Activated effector memory CD4-positive, alpha-beta T cell treated with Interleukin-2 at 50 U/mL for 16 hours (primary cell): ENCODE measurements at places on chromosomes 5 and 9.
A peak's percentile ranks its signal among the peaks of the same experiment; 100 is the strongest.

- DNase-seq: no peak
Measured at GRCh38 chr5:166618526-166618925, 1672.9 kb upstream of the WWC1 start.

DNA sequence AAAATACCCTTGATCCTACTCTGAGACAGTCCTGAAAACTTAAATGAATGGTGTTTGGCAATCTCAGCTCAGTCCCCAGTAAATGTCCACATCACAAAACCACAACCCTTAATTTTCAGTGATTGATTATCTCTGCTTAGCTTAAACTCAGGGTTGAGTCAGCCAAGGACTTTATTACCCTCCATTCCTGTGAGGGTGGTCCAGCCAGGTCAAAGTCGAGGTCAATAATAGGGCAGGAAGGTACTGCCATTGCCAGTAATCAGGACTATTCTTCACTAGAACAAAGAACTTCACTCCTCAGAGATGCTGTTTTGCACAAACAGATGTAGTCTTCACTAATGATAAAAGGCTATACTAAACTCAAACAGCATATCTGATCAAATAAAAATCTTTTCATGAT, 499.4 kb downstream of the ISL1 start:
- DNase-seq: no peak

GRCh38 chr9:72949244-72949582, 3.6 kb downstream of the ALDH1A1 start:
- DNase-seq: no peak

DNA sequence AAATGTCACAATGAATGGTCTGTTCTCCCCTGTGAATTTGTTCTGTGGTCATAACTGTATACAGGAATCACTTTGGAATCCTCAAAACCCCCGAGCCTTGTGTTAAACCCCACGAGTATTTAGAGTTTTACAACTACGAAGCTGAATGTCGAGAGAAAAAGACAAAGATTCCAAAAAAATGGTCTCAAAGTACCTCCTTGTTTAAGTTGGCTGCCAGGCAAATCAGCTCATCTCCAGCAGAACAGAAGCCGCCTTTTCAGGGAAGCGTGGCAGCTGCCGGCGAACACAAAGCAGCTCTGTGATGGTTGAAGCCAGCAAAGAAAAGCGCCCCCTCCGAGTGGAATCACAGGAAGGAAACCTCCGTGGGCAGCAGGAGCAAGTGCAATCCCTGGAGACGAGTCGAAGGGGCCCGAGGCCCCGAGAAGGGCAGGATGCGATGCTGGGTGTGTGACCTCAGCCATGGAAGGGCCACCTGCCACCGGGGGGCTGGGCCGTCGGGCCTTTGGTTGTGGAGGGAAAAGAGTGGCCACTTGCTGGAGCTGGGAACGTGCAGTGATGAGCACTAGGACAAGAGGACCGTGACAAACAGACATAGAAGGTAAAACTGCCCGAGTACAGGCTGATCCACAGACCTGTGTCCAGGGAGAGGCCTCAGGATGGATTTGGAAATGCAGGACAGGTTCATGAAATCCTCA, 706.4 kb downstream of the SEMA5A start:
- DNase-seq: no peak

DNA sequence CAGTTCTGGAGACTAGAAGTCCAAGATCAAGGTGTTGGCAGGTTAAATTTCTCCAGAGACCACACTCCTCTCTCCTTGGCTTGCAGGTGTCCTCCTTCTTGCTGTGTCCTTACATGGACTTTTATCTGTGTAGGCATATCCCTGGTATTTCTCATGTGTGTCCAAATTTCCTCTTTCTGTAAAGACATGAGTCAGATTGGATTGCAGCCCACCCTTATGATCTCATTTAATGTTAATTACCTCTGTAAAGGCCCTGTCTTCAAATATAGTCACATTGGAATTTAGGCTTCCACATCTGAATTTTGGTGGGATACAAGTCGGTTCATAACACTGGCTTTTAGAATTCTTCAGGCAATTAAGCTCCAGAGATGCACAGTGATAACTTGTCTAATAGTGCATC, 322.2 kb upstream of the GRIA1 start:
- no peak for DNase-seq

DNA sequence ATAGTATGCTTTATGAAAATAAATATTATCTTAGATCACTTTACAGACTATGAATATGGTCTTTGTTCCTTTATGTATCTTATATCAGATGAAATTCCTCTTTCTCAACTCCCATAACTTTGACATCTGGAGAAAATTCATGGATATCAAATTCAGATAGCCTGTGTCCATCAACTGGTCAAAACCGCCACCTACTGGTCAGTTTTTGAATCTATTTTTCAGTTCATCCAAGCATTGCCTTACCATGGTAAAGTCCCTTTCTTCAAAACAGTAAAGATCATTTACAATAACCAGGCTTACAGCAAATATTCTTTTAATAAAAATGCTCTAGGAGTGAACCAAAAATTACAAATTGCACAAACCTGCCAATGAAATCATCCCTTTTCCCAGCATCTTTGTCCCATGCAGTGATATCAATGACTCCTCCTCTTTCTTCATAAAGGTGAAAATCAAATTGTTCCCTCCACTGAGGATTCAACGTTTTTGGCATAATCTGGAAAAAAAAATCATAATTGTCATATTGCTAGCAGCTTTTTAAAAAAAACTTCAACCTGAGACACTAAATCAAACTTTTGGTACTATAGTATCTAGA, 290.5 kb downstream of the SLF1 start:
- DNase-seq: no peak

GRCh38 chr9:127867356-127868277, 9.9 kb downstream of the AK1 start:
- no peak for DNase-seq

DNA sequence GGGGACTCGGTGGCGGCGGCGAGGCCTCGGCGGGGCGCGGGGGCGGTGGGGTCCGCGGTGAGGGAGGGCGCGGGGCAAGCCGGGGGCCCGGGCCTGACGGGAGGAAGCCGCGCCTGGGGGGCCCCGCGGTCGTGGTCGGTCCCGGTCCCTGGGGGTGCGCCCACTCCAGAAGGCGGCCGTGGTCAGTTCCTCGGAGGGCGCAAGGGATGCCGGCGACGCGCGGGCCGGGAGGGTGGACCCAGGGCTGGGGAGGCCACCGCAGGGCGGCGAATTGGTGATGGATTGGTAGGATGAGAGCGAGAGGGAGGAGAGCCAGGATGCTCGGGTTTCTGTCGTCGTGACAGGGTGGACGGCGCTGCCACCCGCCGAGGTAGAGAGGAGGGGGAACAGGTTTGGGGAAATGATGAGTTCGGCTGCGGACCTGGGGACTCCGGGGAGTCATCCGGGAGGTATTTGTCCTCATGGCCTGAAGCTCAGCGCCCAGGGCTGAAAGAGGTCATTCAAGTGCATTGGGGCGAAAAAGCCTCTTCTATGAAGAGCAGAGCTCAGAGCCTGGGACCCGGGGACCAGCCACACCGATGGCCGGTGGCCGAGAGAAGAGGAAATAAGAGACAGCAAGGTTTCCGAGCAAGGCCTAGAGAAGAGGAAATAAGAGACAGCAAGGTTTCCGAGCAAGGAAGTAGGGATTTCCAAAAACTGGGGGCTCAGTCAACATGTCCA, 557 bp downstream of the GNG10 start:
- peak; percentile 15 for DNase-seq

GRCh38 chr5:114185274-114185673, 176.6 kb upstream of the KCNN2 start:
- DNase-seq: no peak

DNA sequence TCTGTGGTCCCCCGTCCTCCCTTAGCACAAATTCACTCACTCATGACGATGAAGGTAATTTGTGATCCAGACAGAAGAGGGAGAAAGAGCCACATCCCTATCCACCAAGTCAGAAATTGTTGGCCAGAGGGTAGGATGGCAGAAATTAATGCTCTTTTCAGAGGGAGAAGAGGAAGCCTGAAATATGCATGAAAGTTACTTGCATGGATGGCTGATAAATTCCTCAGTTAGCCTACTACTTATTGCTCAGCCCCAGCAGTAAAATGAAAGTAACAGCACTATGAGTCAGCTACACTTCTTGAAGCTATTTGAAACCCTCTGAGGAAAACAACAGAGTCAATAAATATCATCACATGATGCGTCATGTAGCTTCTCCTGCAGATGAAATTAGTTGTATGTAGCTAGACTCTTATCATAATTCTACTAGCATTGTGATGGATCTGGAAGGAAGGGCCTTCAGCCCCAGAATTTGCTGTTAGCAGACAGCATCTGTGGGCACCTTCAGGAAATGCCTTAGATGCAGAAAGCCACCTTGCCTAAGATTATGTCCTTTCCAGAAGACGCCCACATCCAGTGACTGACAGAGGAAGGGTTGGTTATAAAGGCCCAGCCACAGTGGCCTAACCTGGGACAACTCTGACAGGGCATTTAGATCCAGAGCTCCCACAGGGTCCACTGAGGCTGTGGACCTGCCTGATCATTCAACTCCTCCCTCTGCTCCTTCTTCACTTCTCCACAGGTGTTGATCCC, 81.2 kb upstream of the CCDC112 start:
- DNase-seq: no peak

DNA sequence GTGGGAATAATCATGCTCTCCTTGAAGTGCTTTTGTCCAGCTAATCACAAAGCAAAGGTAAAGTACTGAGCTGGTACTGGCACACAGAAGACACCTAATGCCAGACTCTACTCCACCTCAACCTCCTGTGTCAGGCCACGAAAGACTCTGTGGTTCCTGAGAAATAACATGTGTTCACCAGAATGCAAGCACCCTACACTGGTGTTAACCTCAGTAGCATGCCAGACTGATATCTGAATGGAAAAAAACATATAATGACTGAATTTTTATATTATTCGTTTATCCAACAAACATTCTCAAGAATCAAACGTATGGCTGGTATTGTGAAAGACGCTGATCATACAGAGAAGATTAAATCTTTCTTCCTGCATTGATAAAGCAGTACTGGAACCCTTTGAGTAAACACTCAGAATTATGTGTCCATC, 97.1 kb upstream of the IFNE start:
- no peak for DNase-seq

- DNase-seq: no peak
Measured at GRCh38 chr9:134055981-134056461, 11.8 kb downstream of the BRD3 start.

DNA sequence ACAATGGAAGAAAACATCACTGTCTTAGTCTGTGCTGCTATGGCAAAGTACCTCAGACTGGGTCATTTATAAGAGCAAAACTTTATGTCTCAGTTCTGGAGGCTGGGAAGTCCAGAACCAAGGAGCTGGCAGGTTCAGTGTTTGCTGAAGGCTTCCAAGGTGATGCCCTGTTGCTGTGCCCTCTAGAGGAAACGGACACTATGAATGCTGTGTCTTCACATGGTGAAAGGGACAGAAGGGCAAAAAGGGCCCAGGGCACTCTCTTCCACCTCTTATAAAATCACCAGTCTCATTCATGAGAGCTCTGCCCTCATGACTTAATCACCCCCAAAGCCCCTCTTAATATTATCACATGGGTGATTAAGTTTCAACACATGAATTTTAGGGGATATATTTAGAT, 143.5 kb downstream of the FANCC start:
- DNase-seq: no peak

- no peak for DNase-seq
Measured at GRCh38 chr5:80697100-80697499, 42.3 kb upstream of the DHFR start.

- no peak for DNase-seq
Measured at GRCh38 chr5:73986729-73987128, 360.7 kb downstream of the ARHGEF28 start.

- no peak for DNase-seq
Measured at GRCh38 chr9:29319736-29320513, 1746.6 kb upstream of the C9orf72 start.

DNA sequence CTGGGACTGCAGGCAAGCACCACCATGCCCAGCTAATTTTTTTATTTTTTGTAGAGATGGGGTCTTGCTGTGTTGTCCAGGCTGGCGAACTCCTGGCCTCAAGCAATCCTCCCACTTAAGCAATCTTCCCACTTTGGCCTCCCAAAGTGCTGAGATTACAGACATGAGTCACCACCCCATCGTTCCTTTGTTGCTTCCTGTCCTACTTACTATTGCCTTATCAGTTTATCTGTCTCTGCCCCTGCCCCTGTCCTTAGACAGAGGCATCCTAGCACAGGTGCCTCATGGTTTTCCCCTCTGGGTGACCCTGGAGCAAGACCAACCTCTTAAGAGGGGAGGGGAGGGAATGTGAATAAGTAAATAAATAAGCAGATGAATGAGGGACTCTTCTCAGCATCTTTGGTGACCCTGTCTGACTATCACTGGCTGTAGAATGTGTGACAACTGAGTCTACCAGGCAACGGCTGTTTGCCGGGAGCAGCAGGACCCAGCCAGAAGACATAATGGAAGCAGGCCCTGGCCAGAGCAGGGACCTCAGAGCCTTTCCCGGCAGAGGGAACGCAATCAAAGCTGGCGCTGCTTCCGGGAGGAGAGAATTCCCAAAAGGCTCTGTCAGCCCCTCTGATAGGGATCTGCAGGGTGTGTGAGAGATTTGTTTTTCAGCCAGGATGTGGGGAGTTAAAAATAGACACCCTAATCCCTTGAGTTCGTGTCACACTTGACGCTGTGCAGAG, 43.8 kb upstream of the DAB2IP start:
- DNase-seq: no peak

- no peak for DNase-seq
Measured at GRCh38 chr5:14879937-14880589, 8.5 kb upstream of the ANKH start.

GRCh38 chr5:8906303-8906967, 639.4 kb downstream of the SEMA5A start:
- DNase-seq: no peak

DNA sequence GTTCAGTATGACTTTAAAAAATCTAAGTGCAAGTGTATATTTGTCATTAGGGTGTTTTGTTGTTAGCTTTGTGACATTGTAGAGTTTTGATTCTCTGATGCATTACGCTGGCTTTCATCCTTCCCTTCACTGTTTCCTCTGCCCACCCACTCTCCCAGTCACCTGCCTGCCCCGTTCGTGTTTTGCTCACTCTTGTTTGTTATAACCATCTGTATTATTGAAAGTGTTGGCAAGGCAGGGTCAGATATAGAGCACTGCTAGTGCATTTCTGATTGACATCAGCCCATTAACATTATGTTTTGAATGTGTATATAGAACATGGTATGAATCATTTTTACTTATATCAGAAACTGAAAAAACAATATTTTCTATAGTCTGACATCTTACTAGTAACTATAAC, 27.3 kb downstream of the SCGB3A1 start:
- DNase-seq: no peak

DNA sequence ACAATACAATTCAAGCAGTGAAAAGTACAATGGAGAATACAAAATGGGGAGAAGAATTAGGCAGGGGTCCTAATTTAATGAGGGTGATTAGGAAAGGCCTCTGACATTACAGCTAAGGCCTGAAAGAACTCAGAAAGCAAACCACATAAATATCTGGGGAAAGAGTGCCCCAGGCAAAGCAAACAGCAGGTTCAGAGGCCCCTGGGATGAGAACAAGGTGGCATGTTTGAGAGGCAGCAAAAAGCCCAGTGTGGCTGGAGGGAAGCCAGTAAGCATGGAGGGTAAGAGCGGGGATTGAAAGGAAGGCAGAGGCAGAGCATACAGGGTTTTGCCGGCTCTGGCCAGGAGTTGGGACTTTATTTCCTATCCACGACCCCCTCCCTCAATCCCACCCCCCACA, 33.4 kb upstream of the VDAC1 start:
- no peak for DNase-seq
